ENCODE measurements at places on chromosomes 6 and 20. TPM values are rescaled to one million over a fixed set of nuclear protein-coding genes. Genes with fewer than 3 reads are reported as not detected.

Gene LIN28B
- not detected for total RNA-seq

Gene MAP1LC3A
- 139 TPM for total RNA-seq

- no peaks in the 10 kb centered on the region for H3K27me3 ChIP-seq
- no peak overlapping the region for H3K27ac ChIP-seq
- H3K36me3 ChIP-seq, result no peaks in the 10 kb centered on the region
- no peak overlapping the region for H3K4me3 ChIP-seq
- DNase-seq, result no peak
These were observed 434.1 kb upstream of the SOX4 start for GRCh38 chr6:21159465-21159864.

GRCh38 chr20:38764567-38765318 is 16.5 kb downstream of the ACTR5 start:
- no peak for DNase-seq
- H3K27me3 ChIP-seq, result no peaks in the 10 kb centered on the region
- H3K4me3 ChIP-seq, result no peak overlapping the region

GRCh38 chr6:84749181-84749580 is 15.2 kb downstream of the TBX18 start:
- H3K4me3 ChIP-seq, result no peak overlapping the region
- no peak overlapping the region for H3K27ac ChIP-seq
- no peaks in the 10 kb centered on the region for H3K27me3 ChIP-seq
- no peaks in the 10 kb centered on the region for H3K4me1 ChIP-seq
- DNase-seq, result no peak
- H3K36me3 ChIP-seq, result no peaks in the 10 kb centered on the region

- no peak overlapping the region for H3K4me3 ChIP-seq
- H3K27me3 ChIP-seq, result no peaks in the 10 kb centered on the region
- peaks cover 4% of the 10 kb centered on the region for H3K4me1 ChIP-seq
- DNase-seq, result no peak
- H3K27ac ChIP-seq, result no peak overlapping the region
- no peaks in the 10 kb centered on the region for H3K36me3 ChIP-seq
These were observed 1353.4 kb upstream of the GJE1 start for GRCh38 chr6:140779341-140779740.

DNA sequence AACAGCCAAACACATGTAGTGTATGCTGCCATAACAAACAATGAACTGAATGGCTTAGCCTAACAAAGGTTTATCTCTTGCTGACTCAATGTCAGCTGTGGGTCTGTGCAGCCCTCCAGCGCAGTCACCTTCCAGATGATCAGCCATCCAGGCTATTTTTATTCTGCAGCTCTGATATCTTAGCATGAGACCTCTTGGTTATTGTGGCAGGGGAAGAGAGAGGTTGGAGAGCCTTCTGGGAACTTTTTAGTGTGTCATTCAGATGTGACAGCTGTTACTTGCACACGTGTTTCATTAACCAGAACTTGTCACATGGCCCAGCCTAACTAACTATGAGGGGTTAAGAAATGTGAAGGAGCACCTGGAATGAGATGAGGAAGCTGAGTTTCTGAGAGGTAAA is 202.5 kb downstream of the DHX35 start:
- no peak for DNase-seq
- no peaks in the 10 kb centered on the region for H3K36me3 ChIP-seq
- H3K4me3 ChIP-seq, result no peak overlapping the region

DNA sequence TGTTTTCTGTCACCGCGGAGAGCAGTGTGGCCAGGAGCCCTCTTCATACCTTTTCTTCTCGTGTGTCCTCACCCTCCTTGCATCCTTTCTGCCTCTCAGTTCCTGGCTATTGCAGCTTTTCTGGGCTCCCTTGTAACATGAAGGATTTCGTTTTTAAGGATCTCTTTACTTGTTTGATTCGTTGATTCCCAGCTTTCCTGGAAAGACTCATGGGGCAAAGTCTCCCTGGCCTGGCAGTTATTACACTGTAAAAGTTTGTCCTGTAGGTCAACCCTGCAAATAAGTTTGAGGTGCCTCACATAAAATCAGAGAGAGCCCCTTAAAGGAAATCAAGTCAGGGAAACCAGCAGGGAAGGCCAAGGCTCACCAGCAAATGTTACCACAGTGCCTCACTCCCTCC is 70.1 kb downstream of the ISM1 start:
- H3K27me3 ChIP-seq, result no peaks in the 10 kb centered on the region
- no peak overlapping the region for H3K4me3 ChIP-seq
- no peak for DNase-seq
- no peak overlapping the region for H3K27ac ChIP-seq
- H3K36me3 ChIP-seq, result no peaks in the 10 kb centered on the region

- no peak for DNase-seq
- no peak overlapping the region for H3K4me3 ChIP-seq
- no peaks in the 10 kb centered on the region for H3K27me3 ChIP-seq
- no peaks in the 10 kb centered on the region for H3K4me1 ChIP-seq
- H3K27ac ChIP-seq, result no peak overlapping the region
- H3K36me3 ChIP-seq, result no peaks in the 10 kb centered on the region
These were observed 473.0 kb upstream of the CITED2 start for GRCh38 chr6:139847457-139847813.

All from tibial nerve (tissue), 4 donors.